Muscle of arm (tissue), 14 donors: ENCODE measurements at places on chromosomes 5 and 9.

DNA sequence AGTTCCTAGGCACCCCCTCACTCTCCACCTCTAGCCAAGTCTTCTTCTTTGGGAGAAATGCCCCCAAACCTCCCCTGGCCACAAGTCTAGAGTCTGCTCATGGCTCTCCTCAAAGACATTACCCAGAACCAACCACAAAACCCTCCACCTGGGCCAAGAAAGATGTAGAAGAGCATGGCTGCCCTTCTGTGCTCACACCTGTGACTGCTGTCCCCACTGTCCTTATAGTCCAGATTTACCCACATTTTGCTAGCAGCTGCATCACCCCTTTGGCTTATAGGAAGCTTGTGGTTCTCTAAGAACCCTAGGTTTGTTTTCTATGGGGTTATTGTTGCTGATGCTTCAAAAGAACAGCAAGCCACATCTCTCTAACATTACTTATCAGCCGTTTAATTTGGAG lies 6.1 kb upstream of the GABBR2 start:
- no peak for DNase-seq

GRCh38 chr9:71936066-71936465 lies 24.6 kb downstream of the C9orf85 start:
- DNase-seq, result no peak

GRCh38 chr9:18824095-18824666 lies 208.8 kb downstream of the SAXO1 start:
- DNase-seq, result no peak

DNA sequence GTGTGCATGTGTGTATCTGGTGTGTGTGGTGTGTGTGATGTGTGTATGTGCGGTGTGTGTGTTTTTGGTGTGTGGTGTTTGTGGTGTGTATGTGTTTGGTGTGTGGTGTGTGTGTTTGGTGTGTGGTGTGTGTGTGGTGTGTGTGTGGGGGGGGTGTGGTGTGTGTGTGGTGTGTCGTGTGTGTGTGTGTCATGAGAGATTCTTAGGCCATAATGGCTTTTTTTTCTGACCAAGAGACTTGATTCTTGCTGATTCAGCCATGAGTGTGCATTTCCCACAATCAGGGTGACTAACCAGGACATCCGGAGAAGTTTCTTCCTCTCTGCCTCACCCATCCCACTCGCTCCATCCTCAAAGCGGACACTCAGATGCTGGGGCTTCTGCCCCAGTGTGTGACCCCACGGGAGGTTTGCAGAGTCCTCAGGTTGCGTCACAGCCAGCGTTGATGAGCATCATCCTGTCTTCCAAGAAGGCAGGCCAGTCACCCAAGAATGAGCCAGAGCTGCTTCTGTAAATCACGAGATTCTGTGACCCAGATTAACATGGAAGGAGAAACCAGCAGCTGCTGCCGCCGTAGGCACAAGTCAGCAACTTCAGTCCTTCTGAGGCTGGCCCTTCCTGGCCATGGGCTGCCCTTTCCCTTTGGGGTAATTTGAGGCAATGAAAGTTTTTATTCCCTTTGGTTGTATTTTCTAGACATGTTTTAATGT lies 12.5 kb upstream of the CTSL start:
- peak; percentile 55 for DNase-seq

DNA sequence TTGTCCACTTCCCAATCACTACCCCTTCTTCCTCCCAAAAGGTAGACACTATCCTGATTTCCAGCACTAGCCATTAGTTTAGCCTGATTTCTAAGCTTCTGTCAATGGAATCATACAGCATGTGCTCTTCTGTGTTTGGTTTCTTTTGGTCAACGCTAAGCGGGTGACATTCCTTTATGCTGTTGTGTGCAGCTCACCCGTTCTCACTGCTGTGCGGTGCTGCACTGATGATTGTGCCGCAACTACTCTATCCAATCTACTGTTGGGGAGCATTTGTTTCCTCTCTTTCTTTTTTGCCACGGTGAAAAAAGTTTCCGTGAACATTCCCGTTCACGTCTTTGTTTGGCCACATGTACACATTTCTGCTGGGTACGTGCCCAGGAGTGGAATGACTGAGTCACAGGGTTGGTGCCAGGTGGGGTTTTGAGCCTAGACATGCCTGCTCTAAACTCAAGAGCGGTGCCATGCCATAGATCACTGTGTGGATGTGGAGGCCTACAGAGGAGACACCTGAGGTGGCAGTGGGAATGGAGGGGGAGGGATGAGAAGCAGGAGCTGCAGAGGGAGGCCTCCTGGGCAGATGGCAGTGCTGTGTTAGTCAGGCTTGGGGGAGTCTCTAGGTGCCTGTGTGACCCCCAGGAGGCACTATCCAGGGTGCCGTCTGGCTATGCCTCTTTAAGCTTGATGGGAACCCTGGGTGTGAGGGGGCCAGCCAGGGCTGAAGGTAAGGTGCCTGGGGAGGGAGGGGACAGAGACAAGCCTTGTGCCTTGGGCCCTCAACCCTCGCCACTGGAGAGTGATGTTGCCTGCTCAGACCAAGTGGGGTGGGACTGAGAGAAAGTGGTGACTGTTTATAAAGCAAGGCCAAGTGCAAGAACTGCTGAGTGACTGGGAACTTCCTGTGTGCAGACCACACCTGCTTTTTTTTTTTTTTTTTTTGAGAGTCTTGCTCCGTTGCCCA lies 11.4 kb upstream of the ANKRD33B start:
- no peak for DNase-seq

DNA sequence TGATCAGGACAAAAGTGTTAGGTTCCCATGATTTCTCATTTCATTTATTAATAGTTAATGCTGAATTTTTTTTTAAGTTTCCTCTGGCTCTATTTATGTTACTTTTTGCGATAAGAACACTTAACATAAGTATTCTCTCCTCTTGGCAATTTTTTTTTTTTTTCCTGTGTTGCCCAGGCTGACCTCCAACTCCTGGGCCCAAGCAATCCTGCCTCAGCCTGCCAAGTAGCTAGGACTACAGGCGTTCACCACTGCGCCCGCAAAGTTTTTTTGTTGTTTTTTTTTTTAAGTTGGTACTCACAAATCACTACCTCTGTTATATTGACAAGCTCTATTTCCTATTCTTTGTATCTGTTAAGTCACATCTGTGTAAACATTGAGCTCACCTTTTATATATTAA lies 5.7 kb upstream of the PCYOX1L start:
- DNase-seq, result no peak

DNA sequence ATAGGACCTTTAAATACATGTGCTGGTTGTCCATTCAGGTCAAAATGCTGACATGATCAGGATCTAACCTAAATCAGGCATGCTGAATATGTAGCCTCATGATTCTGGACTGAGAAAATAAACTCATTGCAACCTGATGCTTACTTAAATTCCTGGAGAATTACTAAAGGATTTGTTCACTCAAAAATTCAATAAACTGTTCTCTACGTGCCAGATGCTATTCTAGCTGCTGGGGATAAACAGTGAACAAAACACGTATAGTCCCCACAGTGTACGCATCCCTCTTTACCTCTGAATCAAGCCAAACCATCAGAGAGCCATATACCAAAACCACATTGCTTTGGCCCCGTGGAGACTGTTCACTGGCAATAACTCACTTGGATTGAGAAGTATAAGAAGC lies 6.1 kb downstream of the SCAI start:
- DNase-seq, result no peak

- DNase-seq, result no peak
Measured at GRCh38 chr5:119287547-119288111, 68.2 kb upstream of the TNFAIP8 start.

- DNase-seq, result no peak
Measured at GRCh38 chr5:84480873-84481637, 96.4 kb upstream of the EDIL3 start.

- DNase-seq, result no peak
Measured at GRCh38 chr9:93637886-93638285, 61.5 kb downstream of the PHF2 start.

GRCh38 chr9:114319147-114319546 lies 3.8 kb upstream of the ORM1 start:
- no peak for DNase-seq

DNA sequence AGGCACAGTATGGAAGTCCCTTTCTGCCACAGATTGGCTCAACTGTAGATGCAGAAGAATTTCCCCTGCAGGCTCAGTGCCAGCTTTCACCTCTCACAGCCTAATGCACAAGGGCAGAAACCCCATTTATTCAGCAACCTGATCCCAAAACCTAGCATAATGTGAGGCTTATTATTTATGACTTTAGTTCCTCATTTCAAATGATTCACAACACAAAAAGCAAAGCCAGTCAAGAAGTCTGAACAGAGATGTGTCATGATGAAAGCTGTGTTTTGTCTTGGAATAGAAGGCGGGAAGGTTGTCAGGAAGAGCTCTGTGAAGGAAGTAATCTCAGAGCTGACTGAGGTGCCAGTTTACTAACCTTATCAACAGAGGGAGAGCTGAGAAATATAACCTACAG lies 369.7 kb downstream of the LRRC70 start:
- DNase-seq, result peak; percentile 4

DNA sequence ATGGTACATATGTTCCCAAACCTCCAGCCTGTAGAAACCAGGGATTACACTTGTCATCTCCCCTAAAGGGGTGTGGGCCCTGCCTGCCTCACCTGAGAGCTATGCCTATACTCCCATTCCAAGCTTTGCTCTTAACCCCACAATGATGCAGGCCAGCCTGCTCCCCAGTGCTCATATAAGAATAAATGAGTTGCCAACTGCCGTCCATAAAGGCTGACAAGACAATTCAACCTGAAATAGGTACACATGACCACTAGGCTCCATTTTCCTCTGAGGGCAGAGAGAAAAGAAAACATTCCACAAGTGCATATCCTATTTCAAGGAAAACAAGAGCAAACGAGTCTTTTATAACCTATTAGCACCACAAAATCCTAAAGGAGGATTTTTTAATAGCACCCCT lies 28.4 kb downstream of the SKP1 start:
- DNase-seq, result no peak

GRCh38 chr9:130782886-130783530 lies 52.0 kb upstream of the ABL1 start:
- no peak for DNase-seq

GRCh38 chr9:22423566-22423965 lies 23.1 kb upstream of the DMRTA1 start:
- no peak for DNase-seq

DNA sequence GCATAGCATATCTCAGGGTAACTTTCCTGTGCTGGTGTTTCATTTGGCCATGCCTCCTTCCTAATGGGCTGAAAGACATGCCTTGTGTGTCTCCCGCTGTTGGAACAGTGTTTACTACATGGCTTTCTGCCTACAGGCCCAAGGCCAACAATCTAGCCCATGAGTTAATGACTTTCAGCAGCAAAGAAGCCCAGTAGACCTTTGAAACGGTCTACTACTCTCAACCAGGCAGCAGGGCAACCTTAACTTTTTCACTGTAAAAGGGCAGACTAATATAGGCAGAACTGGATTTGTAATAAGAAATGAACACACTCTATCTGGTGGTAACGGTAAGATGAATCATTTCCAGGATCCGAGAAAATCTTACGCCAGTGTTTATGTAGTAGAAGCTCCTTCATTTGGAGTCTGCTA lies 21.0 kb downstream of the C5orf15 start:
- no peak for DNase-seq

- DNase-seq, result no peak
Measured at GRCh38 chr5:142527234-142527633, 158.7 kb downstream of the FGF1 start.

GRCh38 chr5:150342583-150342982 lies 14.9 kb upstream of the TCOF1 start:
- DNase-seq, result no peak

GRCh38 chr9:6567140-6567591 lies 78.4 kb downstream of the GLDC start:
- DNase-seq, result no peak

GRCh38 chr9:7293091-7293490 lies 506.5 kb downstream of the DMAC1 start:
- DNase-seq, result no peak

GRCh38 chr9:93662952-93663572 lies 86.7 kb downstream of the PHF2 start:
- no peak for DNase-seq

DNA sequence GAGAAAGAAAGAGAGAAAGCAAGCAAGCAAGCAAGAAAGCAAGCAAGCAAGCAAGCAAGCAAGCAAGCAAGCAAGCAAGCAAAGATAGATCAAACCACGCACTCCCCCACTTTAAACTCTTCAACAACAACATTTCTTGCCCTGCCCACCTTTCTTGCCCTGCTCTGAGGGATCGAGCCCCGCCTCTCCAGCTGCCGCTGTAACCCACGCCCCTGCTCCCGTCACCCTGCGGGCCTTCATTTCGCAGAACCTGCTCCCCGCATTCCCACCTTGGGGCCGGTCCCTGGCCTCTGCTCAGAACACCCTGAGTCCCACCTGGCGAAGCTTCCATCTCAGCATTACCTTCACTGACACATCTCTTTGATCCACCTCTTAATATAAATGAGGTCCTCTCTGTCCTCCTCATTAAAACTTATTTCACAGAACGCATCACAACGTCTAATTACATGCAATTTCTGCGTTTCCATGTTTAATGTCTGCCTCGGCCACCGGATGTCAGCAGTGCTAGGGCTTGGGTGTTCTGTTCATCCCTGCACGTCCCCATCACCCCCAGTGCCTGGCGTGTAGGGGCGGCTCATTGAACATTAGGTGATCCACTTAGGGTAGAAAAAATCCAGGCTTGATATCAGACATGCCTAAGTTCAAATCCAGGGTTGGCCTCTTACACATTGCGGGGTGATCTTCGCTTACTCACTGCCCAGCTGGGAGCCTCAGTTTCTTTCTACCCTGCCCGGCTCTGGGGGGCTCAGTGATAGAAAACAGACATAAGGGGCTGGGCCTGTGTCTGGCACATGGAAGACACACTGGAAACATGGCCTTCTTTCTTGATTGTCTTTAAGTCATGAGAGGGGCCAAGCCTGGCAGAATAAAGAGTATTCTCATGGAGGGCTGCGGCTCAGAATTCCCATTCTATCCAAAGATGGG lies 187.6 kb downstream of the DAB2IP start:
- DNase-seq, result no peak

- no peak for DNase-seq
Measured at GRCh38 chr5:68408345-68408871, 192.9 kb downstream of the PIK3R1 start.

GRCh38 chr5:19855931-19856330 lies 132.1 kb downstream of the CDH18 start:
- DNase-seq, result no peak

- DNase-seq, result no peak
Measured at GRCh38 chr5:174312641-174313040, 267.1 kb downstream of the NSG2 start.
